ENCODE measurements at places on chromosomes 2 and 18.

DNA sequence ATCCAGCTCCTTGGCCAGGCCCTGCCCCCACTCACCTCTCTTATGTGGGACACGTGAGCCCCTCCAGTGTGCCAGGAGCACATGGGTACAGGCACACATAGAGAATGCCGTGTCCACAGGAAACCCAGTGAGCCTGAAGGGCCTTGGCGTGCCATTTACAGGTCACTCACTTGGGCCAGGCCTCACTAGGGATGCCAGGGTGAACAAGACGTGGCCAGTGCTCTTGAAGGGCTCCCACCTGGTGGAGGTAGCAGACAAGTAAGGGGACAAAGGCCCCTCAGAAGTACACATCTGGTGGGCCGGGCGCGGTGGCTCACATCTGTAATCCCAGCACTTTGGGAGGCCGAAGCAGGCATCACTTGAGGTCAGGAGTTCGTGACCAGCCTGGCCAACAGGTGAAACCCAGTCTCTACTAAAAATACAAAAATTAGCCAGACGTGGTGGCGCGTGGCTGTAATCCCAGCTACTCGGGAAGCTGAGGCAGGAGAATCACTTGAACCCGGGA is 15.1 kb upstream of the C1QL2 start:
- DNase-seq, result no peak

DNA sequence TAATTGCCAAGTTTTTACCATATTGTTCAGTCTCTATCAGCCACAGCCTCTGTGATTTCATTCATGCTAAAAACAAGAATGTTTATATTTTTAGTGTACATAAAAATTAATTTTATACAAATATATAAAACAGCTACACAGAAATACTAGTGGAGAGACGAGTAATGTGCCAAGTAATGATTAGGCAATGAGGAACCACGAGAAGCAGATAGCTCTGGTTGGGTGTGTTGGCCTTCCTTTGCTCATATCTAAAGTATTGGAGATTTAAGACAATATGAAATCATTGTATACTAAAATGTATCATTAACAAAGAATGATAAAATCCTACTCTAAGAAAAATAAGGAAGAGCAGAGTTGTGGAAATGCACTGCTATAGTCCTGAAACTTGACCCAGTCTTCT is 326.7 kb downstream of the AGAP1 start:
- DNase-seq, result no peak

DNA sequence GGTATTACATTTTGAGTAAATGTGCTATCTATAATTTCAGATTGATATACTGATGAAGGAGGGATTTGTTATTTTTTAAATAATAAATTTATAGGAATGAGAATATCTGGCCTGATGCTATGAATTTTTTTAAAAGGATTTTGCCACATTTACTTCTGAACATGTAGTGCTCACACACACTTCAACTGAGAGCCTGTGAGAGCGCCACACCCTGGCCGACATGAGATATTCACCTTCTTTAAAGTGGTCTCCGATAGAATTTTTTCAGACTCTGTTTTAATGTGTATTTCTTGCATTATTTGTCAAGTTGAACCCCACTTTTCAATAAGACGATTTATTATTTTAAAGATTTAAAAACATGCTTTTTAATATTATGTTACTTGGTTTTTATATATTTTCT is 813.3 kb downstream of the DCC start:
- DNase-seq, result no peak

GRCh38 chr2:72896446-72896845 is 9.2 kb downstream of the SPR start:
- DNase-seq, result no peak

GRCh38 chr2:116696223-116696622 is 1118.3 kb upstream of the DDX18 start:
- no peak for DNase-seq

DNA sequence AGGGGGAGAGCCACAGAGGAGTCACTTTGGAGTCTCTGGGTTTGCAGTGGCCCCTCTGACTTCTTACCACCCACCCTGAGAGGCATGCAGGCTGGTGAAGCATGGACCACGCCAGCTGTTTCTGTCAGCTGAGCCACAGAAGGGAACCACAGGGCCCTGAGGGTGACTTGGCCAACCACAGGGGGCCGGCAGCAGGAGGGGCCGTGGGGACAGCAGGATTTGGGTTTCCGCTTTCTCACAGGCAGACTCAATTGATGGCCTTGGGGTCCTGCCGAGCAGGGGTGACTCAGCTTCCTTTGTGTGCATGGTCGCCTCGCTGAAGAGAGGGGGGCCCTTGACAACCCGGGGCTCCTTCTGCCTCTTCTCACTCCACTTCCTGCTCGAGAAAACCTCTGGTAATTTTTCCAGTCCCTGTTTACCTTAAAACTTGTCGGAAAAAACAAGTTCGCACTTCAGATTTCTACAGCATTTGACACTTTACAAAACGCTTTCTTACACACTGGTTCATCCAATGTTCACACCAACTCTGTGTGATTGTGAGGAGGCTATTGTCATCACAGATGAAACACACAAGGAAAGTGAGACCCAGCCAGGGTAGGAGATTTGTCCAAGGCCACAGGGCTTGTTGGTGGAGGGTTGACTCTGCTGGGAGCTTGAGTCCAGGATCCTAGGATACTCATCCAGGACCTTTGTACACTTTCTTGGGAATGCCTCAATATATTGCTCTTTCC is 311.2 kb downstream of the LPIN1 start:
- no peak for DNase-seq

DNA sequence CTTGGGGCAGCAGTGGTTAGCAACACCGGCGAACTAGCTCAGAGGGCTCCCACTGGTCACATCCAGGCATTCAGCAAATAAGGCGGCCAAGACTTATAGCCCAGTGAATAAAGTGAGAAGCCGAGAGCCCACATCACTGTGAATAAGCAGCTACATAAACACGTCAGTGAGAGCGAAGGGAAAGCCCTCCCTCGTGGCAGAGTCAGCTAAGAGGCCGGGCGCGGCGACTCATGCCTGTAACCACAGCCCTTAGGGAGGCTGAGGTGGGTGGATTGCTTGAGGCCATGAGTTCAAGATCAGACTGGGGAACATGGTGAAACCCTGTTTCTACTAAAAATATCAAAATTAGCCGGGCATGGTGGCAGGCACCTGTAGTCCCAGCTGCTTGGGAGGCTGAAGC is 5.2 kb downstream of the D2HGDH start:
- peak; percentile 73 for DNase-seq

GRCh38 chr18:10670856-10671255 is 145.0 kb downstream of the NAPG start:
- DNase-seq, result no peak

DNA sequence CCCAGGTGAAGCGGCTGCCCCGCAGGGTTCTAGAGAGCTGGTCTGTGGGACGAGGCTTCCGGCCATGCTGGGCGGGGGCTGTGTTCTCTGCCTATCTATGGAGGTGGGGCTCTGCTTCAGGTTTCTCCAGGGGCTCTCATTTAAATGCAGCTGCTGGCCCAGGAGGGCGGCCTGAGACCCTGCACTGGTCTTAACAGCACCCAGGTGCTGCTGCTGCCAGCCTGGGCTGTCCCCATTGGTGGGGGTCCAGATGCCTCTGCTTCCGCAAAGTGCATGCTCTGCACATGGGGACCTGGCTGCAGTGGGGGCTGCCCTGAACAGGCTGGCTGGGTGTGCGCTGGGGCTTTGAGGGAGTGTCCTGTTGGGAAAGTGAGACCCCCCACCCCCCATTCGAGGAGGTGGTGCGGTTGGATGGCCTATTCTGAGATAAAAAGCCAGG is 29.7 kb upstream of the ALLC start:
- no peak for DNase-seq

DNA sequence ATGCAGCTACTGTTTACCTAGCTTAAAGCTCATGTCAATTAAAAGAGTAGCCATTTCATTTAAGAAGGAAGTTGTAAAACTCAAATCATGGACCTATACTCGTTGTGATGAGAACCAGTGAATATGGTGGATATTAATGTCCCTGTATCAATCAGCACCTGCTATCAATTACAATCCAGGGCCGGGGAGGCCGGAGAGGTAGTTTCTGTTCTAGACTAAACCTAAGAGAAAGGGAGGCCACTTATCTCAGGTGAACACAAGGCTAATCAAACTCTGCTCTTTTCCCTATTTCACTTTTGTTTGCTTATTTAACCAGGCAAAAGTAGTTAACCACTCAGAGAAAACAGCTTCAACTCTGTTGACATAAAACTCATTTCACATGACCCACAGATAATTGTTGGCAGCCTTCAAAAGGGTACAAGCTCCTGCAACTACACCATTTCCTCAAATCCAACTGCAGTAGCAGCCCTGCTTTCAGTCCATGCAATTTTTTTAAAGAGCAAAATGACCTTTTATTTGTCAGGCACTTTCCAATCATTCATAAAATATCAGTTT is 27.8 kb upstream of the SLC9A2 start:
- DNase-seq, result no peak

DNA sequence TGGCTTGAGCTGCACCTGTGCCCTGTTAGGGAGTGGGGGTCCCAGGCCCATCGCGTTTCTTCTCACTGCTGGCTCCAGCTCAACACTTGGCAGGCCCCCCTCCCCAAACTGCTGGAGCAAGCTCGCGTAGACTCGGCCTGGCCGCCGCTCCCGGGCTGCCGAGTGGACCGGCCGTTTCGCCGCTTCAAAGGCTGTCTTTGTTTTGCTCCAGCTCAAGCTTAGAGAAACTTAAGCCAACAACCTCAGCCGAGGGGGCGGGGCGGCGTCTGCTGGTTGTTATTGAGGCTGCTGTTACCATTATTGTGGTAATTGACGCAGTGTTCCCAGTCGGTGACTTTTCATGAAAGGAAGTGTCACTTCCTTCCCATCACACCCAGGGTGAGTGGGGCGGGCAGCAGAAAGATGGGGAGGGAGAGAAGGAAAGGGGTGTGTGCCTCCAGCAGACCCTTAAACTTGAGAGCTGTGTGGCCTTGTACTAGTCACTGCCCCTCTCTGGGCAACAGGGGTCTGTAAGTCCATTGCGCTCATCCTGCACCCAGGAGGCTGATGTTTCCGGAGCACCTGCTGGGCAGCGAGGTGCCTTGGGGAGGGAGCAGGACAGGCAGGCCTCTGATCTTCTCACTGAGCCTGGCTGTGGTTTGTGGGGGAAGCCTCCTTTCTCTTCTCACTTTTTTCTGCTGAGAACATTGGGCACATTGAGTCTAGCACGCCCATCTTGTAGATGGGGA is 2.1 kb downstream of the ARID5A start:
- peak; percentile 90 for DNase-seq

GRCh38 chr2:219706823-219707281 is 79.4 kb downstream of the SLC4A3 start:
- no peak for DNase-seq

- no peak for DNase-seq
These were observed 39.9 kb downstream of the ADD2 start for GRCh38 chr2:70728128-70728527.

- no peak for DNase-seq
These were observed 2.8 kb downstream of the STAT1 start for GRCh38 chr2:191010887-191011885.

DNA sequence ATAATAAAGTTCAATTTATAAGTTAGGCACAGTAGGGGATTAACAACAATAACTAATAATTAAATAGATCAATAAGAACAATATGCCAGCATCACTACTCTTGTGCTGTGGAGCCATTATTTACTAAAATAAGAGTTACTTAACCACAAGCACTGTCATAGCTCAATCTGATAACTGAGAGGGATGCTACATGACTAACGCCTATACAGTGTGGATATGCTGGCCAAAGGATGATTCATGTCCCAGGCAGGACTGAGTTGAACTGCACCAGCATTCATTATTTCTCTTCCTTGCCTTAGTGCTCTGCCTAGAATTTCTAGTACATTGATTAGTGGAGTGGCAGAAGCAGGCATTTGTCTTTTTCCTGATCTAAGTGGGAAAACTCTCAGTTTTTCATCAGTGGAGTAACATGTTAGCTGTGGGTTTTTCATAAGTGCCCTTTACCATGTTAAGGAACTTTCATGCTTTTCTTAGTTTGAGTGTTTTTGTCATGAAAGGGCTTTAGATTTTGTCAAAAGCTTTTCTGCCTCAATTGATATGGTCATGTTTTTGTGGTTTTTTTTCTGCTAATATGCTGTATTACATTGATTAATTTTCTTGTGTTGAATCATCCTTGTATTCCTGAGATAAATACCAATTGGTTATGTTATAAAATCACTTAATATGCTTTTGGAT is 21.7 kb downstream of the KIAA1328 start:
- no peak for DNase-seq

DNA sequence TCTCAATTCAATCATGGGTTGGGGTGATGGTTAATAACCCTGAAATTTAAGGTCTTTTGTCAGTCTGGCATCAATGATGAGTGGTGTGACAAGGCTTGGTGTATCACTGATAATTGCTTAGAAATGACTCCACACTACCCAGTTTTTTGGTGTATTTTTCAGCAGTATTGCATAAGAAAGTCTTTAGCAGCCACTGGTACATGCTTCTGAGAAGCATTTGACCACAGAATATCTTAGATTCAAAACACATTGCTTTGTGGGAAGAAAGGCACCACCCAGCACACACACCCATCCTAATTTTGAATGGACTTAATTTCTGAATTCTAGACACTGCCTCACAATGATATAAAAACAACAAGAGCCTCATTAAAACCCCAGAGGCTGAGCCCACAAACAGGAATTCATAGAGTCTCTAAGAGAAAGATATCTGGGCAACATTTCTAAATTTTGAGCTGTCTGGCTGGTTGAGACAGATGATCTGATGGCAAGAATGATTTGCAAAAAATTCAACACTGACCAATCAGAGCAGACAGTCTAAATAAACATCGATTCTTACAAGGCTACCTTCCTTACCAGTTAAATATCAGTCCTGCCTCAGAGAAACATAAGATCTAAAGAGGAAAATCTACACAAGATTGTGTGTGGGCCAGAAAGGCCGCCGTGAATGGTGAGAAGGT is 114.7 kb upstream of the CYP1B1 start:
- DNase-seq, result no peak

DNA sequence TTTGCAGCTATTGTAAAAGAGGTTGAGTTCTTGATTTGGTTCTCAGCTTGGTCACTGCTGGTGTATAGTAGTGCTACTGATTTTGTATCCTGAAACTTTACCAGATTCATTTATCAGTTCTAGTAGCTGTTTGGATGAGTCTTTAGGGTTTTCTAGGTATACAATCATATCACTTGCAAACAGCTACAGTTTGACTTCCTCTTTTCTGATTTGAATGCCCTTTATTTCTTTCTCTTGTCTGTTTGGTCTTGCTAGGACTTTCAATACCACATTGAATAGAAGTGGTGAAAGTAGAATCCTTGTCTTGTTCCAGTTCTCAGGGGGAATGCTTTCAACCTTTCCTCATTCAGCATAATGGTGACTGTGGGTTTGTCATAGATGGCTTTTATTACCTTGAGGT is 210.5 kb upstream of the DPP10 start:
- no peak for DNase-seq

DNA sequence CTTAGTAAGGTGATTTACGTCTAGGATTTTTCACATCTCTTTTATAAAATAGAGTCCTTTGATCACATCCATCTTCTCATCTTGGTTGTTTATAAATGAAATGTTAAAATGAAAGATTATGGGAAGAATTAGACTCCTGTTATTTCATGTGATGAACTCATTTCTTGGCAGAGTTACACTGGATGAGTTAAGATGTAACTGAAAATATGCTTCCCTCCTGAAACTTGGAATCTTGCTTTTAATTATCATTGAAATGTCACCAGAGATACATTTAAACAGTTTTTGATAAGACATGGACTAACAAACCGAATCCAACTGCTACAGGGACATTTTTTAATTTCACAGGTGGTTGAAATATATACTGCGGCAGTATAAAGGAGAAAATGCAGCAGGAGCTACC is 274.0 kb downstream of the DLGAP1 start:
- no peak for DNase-seq

All from stimulated activated CD4-positive, alpha-beta T cell treated with anti-CD3 and anti-CD28 coated beads, Interleukin-2, amount 100 ng/mL, for 24 hours (primary cell).